ENCODE measurements at places on chromosomes 16 and 17.

DNA sequence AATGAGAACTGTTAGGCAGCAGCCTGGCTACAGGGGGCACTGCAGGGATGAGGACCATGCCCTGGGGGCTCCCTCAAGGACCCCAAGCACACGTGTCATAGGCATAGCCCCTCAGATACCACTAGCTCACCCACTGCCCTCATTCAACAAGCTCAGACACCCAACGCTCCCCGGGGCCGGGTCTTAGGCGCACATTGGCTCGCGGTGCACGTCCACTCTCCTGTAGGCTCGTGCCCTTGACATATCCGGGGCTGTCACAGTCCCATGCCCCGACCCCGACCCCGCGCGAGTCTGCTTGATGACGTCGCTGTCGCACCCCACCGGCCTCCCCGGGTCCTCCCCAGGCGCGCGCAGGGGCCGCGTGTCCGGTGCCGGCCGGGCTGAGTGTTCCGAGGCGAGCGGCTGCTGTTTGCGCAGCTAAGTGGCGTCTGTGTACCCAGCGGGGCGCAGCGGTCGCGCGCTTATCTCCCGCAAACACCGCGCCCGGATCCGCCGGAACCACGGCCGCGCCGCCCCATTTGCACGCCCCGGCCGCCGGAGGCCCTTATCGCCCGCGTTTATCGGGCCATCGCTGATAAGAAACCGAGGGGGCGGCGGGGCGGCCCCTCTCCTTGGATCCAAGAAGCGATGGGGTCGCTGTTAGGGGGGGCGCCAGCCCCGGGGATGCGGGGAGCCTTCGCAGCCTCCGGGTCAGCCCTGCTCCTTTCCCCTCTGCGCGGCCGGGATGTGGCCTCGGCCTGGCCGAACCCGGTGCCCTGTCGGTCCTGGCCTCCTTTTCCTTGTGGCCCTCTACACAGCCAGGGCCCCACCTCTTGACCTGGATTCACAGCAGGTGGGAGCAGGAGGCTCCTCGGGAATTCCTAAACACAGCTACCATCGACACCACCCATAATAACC is 20.7 kb upstream of the NAGS start:
- DNase-seq, result peak; percentile 20

GRCh38 chr16:84190731-84191388 is at the start of gene ADAD2:
Gene ADAD2, plus strand, starts transcription at chr16:84191157. Its CDS starts 74 bp downstream, at chr16:84191231.
- DNase-seq, result no peak

DNA sequence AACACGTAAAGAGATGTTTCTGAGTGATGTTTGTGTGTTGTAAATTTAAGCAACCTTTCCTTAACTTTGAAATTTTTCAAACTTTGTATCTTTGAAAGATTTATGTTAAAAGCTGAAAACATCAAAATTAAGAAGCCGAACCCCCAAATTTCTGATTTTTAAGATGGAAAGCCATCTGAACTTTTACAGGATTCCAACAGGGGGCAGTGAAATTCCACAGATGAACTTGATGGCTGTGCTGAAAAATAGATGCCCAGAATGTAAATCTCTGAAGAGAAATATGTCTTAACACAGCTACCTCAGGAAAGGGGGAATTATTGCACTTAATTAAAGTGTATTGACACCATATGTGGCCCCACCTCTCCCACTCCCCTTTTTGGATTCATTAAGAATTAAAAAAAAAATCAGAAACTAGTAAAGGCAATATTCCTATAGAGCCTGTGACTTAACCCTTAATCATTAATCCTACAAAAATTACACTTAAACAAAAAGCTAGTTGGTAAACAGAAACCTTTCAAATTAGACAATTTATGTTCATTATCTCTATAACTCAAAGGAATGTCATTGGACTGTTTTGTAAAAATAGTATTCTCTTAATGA is 597.9 kb downstream of the KCNJ2 start:
- no peak for DNase-seq

- no peak for DNase-seq
Observed at GRCh38 chr17:2892305-2892971, 96.2 kb downstream of the RAP1GAP2 start.

DNA sequence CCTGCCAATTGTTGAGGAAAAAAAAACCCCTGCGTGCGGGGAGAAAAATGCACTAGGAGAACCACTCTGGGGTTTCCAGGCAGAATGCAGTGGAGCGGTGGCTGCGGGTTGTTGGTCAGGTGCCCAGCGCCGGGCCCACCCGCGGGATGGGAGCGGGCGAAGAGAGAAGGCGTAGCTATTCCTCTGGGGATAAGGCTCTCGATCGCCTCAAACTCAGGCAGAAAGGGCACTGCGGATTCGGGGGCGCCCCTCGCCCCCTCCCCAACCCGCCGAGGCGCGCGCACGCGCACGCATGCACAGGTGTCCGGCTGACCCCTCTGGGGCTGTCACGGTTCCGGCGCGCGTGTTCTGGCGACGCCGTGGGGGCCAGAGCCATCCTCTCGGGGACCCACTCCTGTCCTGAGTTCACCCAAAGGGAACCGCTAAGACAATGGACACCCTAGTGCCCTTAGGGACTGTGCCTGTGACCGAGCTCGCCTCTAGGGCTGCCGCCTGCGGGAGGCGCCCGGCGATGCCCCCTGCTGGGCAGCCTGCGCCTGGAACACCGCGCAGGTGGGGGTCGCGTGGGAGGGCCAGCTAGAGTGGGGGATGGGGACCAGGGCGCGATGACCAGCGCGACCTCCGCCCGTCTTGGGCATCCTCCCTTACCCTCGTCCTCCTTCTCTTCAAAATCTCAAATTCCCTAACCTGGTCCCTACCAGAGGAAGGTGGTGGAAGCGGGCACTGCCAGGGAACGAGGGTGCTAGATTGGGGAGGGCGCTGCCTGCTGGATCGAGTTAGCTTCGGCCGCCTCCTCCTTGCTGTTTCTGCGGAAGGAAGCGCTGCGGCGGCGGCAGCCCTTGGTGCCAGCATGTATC is 14.4 kb upstream of the CBX8 start:
- no peak for DNase-seq

- DNase-seq, result no peak
Observed at GRCh38 chr16:85715169-85716021, 26.6 kb upstream of the GINS2 start.

DNA sequence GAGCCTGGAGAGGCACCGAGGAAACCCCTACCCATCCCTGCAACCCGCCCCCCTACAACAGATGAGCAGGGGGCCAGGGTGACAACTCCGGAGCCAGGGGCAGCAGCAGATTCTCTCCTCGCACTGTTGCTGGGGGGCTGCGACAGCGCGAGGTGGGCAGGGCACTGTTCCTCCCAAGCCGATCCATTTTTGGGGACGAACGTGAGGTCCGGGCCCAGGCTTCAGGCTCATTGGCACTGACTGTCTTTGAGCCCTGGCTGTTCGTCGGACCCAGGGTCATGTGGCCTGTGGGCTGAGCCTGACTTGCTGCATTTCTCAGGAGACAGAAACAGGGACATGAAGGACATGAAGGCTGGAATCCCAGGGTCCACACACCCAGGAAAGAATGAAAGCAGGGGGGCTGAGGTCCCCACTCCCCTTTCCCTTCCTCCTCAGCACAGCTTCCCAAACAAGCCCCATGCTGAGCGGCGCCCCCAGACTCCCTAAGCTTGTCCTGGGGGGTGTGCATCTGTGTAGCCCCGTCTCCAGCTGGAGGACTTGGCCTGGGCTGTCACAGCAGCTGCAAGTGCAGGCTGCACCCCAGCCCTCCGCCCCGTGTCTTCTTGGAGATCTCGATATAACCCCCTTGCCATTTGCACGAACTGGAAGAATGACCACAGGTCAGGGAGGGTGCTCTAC is 18.7 kb downstream of the CEP295NL start:
- DNase-seq, result no peak

- no peak for DNase-seq
Observed at GRCh38 chr17:80616705-80617104, 72.1 kb downstream of the RPTOR start.

DNA sequence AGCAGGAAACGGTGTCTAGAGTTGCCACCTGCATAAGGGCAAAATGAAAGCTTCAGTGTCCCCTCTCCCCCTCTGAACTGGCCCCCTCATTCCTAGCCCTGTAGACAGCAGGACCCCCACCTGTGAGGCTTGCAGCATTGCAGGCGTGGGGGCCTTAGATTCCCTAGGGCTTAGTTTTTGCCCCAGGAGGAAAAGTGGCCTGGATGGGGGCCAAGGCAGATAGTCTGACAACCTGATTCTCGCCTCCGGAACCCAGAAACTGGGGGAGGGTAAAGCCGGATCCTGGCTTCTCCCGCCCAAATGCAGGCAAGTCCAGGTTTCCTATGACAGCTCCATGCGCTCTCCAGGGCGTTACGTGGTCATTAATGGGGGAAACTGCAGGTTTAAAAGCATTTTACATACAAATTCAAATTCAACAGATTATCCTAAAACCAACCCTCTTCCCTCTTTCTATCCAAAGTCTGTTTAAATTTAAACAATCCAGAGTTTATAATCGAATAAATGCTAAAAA is 678 bp upstream of the HOXB6 start:
- DNase-seq, result no peak

DNA sequence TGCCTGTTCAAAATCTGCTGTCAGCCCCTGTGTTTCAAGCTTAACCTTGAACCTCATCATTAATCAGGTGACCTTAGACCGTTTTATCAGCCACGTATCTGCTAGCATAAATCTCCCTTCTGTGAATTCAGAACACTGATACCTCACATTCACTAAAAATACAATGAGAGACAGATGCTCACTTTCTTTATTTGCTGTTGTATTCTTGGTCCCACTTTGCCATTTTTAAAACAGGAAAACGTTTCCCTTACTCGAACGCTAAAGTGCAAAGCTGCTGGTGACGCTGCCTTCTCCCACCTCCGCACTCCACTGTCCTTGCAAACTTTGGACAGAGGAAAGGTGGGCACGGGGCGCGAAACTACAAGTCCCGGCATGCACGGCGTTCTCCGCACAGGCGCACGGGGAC is 220 bp upstream of the ARHGAP44 start:
- peak; percentile 11 for DNase-seq

DNA sequence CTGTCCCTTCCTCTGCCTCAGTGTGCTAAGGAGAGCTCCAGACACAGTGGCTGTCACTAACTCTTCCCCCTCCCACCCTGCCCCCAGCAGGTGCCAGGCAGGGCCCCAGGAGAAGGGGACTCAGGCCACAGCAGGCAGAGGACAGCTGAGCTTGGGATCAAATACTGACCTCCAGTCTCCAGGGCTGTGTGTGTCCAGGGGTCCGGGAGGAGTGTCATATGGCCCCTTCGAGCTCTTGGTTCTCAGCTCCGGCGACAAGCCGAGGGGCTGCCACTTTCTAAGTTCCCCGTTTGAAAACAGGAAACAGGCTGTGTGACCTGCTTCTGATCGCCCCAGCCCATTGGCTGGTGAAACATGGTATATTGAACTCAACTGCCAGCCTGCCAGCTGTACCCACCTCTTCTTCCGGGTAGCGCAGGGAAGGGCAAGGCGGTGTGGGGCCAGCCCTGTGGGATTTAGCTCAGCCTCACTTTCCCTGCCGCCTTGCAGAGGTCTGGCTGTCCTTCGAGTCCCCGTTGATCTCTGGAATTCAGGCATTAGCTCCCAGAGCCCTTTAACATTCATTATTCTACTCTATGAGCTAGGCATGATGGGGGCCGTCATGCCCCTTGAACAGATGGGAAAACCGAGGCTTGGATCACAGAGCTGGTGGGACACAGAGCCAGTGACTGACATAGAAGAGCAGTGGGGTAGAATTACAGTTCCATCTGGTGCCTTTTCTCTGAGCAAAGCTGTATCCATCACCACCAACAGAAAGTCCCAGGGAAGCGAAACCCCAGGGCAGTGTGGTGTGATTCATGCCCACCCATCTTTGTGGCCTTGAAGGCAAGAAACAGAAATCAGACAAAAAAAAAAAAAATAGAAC is at the start of gene SNX20:
Gene SNX20 (minus strand): TSS at position 292 of the 865 bp plus-strand sequence. CDS start 3,786 bp downstream, outside the sequence.
- peak; percentile 58 for DNase-seq

- DNase-seq, result no peak
Observed at GRCh38 chr16:49619811-49620157, 236.1 kb downstream of the ZNF423 start.

GRCh38 chr16:64977206-64977920 is 144.5 kb downstream of the CDH11 start:
- no peak for DNase-seq

- DNase-seq, result no peak
Observed at GRCh38 chr16:60712144-60712543, 1324.1 kb downstream of the CDH8 start.

- no peak for DNase-seq
Observed at GRCh38 chr17:38343608-38344419, at the start of gene GPR179. Gene GPR179, minus strand, starts transcription at chr17:38343956. Its CDS starts 167 bp downstream, at chr17:38343789.

DNA sequence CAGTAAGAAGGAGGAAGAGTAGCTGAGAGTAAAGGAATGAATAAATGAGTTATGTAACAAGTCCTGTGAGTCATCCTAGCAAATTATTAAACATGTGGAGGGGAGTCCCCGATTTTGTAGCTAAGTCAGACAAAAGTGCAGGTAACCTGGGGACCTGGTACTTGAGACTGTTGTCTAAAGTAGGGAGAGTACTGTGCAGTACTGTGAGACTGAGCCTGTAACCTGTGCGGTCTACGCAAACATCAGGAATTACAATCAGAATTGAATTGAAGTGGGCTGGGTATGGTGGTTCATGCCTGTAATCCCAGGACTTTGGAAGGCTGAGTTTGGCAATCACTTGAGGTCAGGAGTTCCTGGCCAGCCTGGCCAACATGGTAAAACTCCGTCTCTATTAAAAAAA is 35.7 kb downstream of the IKZF3 start:
- no peak for DNase-seq

- no peak for DNase-seq
Observed at GRCh38 chr17:20721171-20721570, 141.6 kb downstream of the CDRT15L2 start.

DNA sequence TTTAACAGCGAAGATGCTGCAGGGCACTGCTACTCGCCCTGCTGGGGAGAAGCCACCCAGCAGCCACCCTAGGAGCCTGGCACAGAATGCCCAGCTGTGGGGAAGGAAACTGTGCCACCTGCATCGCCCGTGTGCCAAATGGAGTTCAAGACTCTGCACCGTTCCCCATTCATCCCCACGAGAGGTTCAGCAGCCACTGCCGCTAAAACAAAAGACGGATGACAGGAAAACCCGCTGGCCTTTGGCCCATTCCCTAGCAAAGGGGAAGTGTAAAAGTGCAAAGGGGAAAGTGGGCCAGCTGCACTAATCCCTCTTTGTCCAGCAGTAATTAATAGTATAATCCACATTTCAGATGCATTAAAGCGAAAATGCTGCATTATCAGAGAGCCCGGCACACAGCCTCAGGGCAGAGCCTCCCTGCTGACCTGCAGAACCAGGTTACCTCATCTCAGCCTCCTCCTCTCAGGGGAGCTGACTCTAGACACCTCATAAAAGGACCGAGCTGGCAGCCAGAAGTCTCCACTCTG is 37.7 kb downstream of the ZFHX3 start:
- DNase-seq, result no peak

Data from activated naive CD4-positive, alpha-beta T cell treated with anti-CD3 and anti-CD28 coated beads, Interleukin-2, amount 50 U/mL, for 16 hours (primary cell).